ENCODE measurements at places on chromosomes 3 and 15. TPM values are rescaled to one million over a fixed set of nuclear protein-coding genes. Genes with fewer than 3 reads are reported as not detected.
A peak's percentile ranks its signal among the peaks of the same experiment; 100 is the strongest.

Gene OIP5
- total RNA-seq = 13.2 TPM

GRCh38 chr15:31587583-31587982 lies 260.9 kb downstream of the KLF13 start:
- no peak for DNase-seq

Gene LRTM1
- total RNA-seq = not detected

- DNase-seq = no peak
Observed at GRCh38 chr3:45657853-45658252, 31.3 kb upstream of the SACM1L start.

- DNase-seq = no peak
Observed at GRCh38 chr3:182525766-182526374, 267.4 kb upstream of the ATP11B start.

DNA sequence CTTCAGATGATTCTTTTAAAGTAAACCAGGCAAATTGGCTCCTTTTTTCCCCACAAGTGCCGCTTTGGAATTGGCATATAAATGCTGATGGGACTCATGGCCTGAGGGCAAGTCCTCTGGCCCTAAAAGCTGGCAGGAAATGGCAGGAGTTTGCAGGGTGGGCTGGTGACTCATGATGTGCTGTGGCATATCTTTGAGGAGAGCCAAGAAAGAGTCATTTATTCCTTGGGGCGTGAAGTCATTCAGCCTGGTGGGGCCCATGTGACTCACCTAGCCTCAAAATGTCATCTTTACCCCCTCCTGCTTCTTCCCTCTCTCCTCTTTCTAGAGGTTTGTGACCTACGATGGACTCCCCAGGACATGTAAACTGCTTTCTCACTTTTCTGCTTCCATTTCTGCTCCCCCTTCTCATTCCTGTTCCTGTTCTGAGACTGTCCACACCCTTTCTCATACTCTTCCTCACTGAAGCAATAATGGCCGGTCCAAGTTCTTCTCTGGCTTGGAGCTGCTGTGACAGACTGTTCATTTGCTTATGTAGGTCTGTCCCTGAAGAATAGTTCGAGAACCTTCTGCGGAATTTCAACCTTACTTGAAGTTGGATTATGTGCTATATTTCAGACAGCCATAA lies 326.1 kb downstream of the SATB1 start:
- DNase-seq = no peak

DNA sequence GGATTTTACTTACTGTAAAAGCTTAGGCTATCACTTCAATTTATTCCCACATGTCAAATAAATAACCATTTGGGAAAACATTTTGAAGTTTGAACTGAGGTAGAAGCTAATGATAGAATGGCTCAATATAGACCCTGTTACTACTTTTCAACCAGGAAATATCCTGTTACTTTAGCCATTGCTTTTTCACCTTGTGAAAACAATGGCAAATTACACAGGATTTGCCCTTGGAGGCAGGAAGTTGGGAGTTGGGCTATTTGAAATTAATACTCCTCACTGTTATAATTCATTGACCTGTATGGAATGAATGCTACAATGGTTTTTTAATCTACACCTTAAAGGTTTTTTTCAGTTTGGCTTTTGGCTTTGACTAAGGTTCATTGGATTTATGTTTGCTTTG lies 98.1 kb upstream of the UBE2E2 start:
- DNase-seq = no peak

DNA sequence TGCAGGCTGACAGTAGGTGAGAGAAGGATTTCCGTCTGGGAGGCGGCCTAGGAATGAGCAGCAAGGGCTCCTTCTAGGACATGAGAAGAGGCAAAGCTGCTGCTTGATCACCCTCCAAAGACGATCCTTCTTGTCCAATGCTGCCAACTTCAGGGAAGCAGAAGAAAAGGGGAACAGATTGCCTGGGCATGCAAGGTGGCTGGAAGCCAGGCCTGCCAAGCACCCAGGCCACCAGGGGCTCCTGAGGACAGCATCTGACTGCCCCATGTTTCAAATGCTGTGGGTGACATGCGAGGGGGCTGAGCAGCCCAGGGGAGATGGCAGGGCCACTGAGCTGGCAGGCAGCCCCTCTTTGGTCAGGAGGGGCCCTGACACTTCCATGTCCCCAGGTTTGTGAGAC lies 3.3 kb upstream of the GRIP2 start:
- DNase-seq = no peak

- no peak for DNase-seq
Observed at GRCh38 chr3:10542518-10542917, 37.1 kb upstream of the ATP2B2 start.

DNA sequence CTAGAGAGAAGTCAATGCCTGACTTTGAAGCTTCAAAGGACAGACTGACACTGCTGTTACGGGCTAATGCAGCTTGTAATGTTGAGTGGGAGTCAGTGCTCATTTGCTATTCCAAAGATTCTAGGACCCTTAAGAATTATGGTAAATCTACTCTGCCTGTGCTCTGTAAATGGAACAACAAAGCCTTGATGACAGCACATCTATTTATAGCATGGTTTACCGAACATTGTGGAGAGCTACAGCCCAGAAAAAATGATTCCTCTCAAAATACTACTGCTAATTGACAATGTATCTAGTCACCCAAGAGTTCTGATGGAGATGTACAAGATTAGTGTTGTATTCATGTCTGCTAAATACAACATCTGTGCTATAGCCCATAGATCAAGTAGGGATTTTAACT lies 262.3 kb downstream of the EPHA6 start:
- DNase-seq = no peak

- peak; percentile 19 for DNase-seq
Observed at GRCh38 chr15:52208306-52208946, 17.2 kb upstream of the GNB5 start.

GRCh38 chr3:132210476-132211346 lies 106.5 kb upstream of the ACP3 start:
- no peak for DNase-seq

Gene SPATA12
- total RNA-seq = 0.04 TPM

- no peak for DNase-seq
Observed at GRCh38 chr3:49912881-49913281, 9.2 kb upstream of the MST1R start.

DNA sequence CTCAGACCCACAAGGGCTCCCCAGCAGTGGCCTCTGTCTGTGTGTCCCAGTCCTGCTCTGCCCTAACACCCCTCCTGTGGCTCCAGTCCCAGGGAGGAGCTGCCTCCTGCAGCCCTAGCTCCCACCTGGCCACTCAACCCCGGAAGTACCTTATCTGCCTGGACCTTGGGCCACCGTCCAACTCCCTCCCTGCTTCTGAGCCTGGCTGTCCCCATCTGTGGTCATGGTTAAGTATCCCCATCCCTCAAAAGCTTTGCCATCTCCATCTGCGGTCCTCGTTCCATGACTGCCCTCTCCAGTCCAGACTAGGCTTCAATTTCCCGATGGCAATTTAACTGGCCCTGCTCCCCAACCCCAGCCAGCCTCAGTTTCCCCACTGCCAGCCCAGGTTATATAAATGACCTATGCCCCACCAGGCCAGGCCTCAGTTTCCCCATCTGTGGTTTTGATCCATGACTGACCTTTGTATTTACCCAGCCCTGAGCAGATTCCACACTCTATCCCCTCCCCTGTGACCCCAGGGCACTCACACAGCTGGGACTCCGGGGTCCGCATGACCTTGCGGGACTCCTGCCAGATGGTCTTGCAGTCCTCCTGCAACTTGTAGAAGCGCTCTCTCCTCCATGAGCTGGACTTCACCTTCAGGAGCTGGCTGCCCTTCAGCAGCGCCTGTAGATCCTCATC lies 9.6 kb downstream of the PLCD1 start:
- no peak for DNase-seq

Gene MYRIP
- total RNA-seq = 22.4 TPM

Gene GOLGA8H
- total RNA-seq = 2.0 TPM

Gene GOLGA8G
- not detected for total RNA-seq

GRCh38 chr3:41991437-41991836 lies 29.5 kb upstream of the ULK4 start:
- no peak for DNase-seq

- no peak for DNase-seq
Observed at GRCh38 chr15:35630532-35630931, 84.6 kb upstream of the DPH6 start.

DNA sequence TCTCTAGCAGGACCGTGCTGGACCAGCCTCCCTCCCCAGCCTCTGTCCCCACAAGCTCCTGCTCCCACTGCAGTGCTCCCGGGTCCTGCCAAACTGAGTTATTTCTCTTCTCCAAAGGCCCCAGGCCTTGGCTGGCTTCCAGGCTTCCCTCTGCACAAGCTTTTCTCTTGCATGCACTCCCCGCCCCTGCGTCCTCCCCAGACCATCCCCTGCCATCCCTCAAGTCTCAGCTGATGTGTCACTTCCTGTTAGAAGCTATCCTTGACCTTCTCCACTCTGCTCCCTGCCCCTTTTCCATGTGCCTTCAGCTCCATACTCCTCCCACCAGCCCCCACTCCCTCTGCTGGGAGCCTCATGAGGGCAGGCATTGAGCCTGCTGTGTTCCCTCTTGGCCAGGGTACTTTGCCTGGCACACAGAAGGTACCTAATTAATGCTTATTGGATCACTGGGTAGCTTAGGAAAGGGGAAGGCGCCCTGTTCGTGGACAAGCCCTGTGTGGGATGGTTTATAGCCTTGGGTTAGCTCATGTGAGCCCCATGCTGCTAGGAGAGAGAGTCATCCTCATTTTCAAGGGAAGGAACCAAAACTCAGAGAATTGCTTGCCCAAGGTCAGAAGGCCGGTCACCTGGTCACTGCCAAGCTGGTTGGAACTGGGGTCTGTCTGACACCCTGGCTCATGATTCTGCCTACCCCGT lies 56.4 kb downstream of the FEM1B start:
- no peak for DNase-seq

- no peak for DNase-seq
Observed at GRCh38 chr15:100844778-100845177, 34.9 kb upstream of the ALDH1A3 start.
